ENCODE measurements at places on chromosomes 3 and 15.

- DNase-seq, result no peak
Observed at GRCh38 chr3:37324850-37325321, 150.5 kb upstream of the LRRFIP2 start.

DNA sequence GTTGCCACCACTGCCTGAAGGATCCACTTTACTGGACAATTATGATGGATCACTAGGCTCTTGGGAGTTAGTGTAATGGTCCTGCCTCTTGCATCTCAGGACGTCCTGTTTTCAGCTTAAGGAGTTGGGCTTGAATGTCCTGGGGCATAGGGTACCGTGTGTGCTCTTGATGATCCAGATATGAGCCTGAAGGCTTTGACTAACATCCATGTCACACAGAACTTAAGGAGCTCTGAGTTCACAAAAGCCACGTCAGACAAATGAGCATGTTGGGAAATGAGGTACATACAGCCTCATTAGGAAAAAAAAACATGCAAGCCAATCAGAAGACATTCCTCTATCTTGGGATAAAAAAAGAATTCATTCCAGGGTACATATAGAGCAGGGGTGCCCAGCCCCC lies 40.8 kb downstream of the CA12 start:
- DNase-seq, result no peak

GRCh38 chr3:45632956-45633355 lies 38.4 kb downstream of the LIMD1 start:
- no peak for DNase-seq

GRCh38 chr15:59138243-59138642 lies 33.3 kb downstream of the CCNB2 start:
- DNase-seq, result no peak

- DNase-seq, result no peak
Observed at GRCh38 chr3:27287052-27287451, 82.1 kb downstream of the NEK10 start.

DNA sequence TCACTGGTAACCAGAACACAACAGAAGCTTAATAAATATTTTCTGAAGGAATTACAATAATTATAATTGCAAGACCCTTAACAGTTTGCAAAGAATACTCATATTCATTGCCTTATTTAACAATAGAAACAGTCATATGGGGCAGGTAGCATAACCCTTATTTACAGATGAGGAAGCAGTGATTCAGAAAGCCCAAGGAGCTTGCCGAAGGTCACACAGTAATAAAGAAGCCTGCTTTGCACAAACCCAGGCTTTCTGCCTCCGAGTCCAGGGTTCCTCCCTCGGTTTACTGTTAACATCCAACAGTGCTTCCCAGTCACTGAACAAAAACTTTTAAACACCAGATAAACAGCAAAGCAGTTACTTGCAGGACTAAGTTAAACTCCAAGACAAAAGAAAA lies 35.3 kb downstream of the SRGAP3 start:
- DNase-seq, result no peak

DNA sequence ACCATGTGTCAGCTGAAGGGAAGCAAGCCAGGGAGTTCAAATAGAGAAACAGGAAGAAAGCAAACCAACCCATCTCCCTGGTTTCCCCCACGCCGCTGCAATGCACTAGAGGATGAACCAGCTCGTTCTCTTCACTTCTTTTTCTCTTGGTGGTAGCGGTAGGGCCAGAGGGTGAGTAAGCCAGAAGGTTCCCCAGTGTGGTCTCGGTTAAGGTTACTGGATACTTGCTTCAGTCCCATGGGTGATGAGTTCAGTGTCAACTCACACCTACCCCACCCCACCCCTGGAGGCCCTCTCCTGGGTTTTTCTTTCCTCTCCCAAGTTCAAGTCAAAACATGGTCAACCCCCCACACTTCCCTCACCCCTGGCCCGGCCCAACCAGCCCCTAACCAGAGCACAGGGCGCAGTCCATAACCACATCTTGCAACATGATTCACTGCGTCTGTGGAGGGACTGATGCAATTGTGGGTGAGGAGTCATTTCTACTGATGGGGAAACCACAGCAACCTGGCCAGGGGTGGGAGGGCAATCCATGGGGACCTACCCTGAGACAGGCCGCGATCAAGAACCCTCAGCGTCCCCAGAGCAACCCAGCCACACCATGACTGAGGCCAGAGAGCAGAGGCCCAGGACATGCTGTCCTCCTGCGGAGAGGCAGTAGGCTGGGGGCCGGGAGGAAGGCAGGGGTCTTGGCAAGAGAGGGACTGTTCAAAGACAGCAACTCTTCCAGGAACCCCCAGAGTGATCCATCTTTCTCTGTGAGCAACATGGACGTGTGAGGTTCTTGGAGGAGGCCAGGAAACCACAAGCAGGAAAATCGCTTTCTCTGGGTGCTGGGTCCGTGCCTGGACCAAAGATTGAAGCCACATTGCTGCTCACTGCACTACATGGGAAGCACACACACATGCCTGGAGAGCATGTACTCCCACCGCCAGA lies 276.6 kb downstream of the UACA start:
- no peak for DNase-seq

DNA sequence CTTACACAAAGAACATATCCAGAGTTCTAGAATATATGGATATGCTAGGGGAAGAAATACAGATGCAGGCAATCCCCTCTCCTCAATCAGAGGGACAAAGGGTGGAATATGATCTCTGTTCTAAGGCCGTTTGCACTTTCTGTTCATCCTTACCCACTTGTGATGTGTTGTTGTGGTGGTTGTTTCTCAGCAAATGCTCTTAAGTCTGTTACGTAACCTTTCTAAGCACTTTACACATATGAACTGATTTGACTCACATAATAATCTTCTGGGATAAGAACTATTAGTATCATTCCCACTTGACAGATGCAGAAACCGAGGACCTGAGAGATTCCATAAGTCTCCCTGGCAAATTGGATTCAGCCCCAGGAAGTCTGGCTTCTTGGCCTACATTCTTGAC lies 40.5 kb downstream of the NGRN start:
- no peak for DNase-seq

- DNase-seq, result no peak
Observed at GRCh38 chr15:75431682-75432081, 19.8 kb downstream of the SIN3A start.

DNA sequence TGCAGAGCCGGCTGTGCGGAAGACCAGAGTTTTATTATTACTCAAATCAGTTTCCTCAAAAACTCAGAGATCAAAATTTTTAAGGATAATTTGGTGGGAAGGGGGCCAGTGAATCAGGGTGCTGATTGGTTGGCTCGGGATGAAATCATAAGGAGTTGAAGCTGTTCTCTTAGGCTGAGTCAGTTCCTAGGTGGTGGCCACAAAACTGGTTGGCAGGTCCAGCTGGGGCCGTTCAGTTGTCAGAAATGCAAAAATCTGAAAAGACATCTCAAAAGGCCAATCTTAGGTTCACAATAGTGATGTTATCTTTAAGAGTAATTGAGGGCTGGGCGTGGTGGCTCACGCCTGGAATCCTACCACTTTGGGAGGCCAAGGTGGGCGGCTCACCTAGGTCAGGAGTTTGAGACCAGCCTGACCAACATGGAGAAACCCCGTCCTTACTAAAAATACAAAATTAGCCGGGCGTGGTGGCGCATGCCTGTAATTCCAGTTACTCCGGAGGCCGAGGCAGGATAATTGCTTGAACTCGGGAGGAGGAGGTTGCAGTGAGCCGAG lies 2.3 kb upstream of the ZNF589 start:
- no peak for DNase-seq

DNA sequence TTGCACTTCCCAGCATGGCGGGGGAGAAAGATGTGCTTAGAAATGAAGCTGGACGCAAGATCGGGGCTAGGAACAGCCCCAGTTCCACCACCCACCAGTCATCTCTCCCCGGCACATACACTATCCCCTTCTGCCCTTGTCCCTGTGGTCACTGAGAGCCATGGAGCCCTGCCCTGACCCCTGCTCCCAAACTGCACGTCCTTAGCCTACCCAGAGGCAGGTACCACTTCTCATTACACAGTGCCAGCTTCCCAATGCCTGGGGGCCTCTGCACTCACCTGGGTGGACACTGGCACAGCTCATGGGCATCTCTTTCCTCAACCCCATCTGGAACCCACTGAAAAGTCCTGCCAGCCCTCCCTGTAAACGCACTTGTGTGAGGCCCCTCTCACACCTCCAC lies 139.3 kb upstream of the PRR20G start:
- DNase-seq, result no peak

- DNase-seq, result no peak
Observed at GRCh38 chr15:31274496-31275330, 51.9 kb upstream of the KLF13 start.

DNA sequence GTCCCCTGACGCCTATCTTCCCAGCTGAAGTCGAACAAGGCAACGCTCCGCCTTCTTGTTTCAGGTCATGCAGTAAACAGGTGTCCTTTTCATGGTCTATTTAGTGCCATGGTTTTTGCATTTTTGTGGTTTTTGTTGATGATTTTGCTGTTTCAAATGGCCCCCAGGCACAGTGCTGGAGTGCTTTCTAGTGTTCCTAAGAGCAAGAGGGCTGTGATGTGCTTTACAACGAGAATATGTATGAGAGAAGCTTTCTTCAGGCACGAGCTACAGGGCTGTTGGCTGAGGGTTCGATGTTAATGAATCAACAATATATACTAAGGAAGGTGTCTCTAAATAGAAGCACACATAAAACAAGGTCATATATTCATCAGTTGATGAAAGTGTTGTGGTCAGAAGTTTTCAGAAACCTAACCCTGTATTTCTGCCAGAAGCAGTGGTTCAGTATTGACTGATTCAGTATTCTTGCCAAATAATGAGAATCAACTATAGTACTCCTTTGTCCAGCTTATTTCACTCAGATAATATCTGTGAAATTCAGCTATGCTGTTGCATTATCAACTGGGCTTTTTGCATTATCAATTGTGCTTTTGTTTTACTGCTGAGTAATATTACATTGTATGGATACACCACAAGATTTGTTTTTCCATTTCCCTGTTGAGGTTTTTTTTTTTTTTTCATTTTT lies 18.5 kb downstream of the LIMD1 start:
- no peak for DNase-seq

- DNase-seq, result no peak
Observed at GRCh38 chr15:70766597-70766996, 3.2 kb upstream of the UACA start.

GRCh38 chr15:90035095-90035839 lies 34.1 kb downstream of the ZNF710 start:
- DNase-seq, result no peak

- DNase-seq, result no peak
Observed at GRCh38 chr3:196517919-196518318, 2.8 kb upstream of the SMCO1 start.

DNA sequence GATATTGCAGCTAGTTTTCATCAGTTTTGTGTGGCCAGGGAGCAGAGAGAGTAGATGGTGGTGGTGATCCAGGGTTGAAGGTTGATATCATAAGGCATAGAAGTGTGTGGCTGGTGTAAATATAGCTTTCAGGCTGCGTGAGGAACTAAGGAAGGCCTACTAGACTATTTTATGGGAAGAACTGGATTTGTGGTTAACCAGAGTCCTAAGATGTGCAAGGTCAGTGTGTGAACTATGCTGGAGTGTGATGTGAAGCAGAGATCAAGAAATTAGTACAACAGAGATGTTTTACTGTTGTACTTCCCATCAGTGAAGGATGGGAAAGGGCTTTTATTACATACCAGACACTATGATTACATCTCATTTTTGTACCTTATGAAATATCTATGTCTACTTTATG lies 41.5 kb downstream of the MAPK6 start:
- no peak for DNase-seq

GRCh38 chr15:53962646-53963561 lies 15.3 kb upstream of the UNC13C start:
- no peak for DNase-seq

DNA sequence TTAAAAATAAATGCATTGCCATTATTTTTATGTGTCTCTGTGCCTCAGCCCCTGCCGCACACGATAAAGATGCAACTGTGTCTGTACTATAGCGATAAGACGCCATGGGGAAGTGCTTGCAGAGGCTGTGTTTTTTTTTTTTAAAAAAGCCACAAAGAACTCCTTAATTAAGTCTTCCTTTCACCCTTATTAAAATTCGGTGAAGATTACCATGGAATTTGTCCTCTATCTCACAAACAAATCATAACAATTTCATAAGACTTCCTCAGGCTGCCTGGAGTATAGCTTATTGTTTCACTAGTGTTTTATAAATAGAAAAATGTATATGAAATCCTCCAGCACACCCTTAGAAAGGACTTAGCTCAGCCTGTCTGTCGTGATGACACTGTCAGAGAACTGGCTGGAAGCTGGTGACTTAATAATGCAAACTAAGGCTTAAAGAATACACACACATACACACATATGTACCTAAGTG lies 374.8 kb upstream of the SLCO3A1 start:
- DNase-seq, result no peak

DNA sequence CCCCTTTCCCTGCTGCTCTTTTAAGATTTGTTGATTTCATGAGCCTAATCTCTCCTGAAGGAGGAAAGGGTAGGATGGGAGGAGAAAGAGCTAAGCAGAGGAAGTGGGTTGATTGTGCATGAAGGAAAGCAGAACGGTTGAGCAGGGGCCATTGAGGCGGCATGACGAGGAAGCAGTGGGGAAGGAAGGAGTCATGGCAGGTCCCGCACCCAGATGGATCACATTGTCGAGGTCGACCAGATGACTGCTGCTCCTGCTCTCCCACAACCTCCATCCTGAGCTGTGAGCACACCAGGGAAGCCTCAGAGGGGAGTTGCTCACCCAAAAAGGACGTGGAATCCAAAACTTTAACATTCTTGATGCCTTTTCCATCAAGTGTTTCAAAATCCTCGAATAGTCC lies 42.8 kb downstream of the ABTB1 start:
- DNase-seq, result no peak

DNA sequence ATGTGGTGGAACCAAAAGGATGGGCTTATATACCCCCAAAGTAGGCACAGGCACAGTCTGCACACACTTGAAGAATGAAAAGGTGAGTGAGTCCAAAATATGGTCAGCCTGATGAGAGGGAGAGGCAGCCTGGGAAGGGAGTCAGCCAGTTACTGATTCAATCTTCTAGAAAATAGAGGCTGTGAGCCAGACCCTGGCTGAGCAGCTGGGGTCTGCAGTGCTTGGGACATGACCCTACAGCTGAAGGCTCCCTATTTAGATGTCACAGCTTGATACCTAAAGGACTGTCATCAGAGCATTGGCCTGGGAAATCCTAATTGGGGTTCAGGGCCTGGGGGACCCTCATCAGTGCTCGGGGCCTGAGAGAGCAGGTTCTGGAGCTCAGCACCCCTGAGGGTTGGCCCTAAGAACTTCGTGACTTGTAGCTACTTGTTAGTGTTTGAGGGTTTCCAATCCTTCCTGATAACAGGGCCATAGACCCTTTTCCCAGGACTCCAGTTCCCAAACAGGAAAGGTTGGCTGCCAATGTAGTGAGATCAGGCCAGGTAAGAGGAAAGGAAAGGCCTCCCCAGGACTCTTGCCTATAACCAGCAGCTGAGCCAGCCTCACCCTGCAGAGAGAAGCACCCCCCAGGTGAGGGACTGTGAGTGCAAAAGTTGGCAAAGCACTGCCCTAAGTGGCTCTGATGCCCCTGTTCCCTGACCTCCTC lies 54.7 kb upstream of the SLCO2A1 start:
- DNase-seq, result no peak

DNA sequence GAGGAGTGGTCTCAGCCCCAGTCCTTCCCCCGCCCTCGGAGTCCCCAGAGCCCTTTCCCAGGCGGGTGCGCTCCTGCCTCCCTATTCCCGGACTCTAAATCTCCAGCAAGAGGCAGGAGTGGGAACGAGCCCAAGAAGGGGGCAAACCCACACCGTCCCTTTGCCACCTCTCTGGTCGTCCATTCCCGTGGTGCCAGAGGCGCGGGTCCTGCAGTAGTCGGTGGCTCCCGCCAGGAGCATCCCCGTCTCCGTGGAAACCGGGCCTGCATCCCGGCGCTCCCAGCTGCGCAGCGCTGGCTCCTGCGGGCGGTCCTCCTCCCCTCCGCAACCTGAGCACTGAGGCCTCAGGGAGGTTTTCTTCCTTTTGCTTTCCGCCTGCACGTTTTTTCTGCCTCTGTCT lies 44.8 kb downstream of the LHFPL4 start:
- DNase-seq, result no peak
